Ovary (tissue), 10 donors: ENCODE measurements at places on chromosomes 6 and 20.

- DNase-seq, result no peak
Observed at GRCh38 chr6:123118811-123119210, 122.8 kb downstream of the CLVS2 start.

DNA sequence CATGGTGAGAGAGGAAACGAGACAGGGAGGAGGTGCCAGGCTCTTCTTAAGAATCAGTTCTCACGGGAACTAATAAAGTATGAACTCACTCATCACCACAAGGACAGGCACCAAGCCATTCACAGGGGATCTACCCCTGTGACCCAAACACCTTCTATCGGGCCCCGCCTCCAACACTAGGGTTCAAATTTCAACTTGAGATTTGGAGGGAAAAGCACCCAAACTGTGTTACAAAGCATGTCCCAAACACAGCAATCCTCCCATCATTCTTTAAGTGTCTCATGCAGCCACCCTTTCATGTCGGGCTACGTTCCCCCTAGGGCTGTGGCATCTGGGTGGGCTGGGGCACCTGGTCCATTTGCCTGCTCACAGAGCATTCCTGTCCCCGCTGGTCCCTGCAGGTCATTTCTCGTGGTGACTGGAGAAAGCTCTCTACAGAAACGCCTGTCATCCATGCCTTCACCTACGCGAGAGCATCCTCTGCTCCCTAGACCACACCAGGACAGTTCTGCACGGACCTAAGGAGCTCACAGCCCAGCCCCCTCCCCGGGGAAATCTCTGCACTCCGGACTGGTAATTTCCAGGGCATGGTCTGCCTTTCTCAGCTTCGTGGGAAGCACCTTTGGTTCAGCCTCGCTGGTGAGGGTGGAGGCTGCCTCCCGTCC, 79.6 kb downstream of the TTLL2 start:
- no peak for DNase-seq

DNA sequence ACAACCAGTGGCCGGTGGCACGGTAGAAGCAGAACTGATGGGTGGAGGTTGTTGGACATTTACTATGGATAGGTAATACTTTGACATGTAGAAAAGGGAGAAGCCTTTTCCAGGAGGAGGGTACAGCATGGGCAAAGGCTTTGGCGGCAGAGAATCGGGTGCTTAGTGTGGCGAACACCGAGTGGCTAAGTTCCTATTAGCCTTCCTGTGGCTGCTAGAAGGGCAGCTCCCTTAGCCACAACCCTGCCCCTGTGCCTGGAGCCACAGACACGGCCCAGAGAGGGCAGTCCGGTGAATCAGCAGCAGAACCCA, 37.9 kb upstream of the TGM2 start:
- DNase-seq, result no peak

DNA sequence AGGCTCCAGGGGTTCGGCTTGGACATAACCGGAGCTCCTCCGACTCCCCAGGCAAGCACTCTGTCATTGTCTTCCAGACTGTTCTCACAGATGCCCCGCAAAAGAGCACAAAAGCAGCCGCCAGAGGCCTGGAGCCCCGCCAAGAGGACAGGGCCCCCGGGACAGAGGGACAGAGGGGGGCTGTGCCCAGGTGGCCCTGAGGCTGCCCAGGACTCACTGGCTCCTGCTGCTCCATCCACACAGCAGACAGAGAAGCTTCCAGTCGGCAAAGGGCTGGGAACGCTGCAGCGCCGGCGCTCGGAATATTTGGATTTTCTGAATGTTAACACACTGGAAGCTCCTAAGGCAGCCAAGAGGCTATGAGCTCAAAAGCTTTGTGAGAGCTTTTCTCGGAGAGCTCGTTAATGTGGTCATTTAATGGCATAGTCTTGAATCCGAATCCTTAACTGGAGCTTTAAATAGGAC, 68.0 kb upstream of the QKI start:
- DNase-seq, result no peak

DNA sequence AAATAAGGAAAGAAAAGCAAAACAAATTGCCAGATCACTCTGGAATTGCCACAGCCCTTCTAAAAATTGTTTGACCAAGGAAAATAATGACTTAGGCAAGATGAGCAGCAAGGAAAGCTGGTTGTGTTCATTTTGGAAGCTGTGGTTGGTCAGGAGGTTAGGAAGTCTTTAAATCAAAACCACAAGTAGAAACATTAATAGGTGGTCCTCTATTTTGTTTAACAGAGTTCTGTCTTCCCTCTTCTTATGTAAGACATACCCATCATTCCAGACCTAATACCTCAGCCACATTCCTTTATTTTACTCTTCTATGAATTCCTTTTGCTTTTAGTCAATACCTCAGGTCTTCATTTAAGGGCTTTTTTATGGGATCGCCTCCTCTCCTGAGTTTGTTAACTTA, 422.2 kb upstream of the PLCB4 start:
- DNase-seq, result no peak
